RWPE2 (cell line): ENCODE measurements at places on chromosomes 7 and 10.

GRCh38 chr7:16034353-16034752, 347.9 kb upstream of the MEOX2 start:
- no peak for DNase-seq

DNA sequence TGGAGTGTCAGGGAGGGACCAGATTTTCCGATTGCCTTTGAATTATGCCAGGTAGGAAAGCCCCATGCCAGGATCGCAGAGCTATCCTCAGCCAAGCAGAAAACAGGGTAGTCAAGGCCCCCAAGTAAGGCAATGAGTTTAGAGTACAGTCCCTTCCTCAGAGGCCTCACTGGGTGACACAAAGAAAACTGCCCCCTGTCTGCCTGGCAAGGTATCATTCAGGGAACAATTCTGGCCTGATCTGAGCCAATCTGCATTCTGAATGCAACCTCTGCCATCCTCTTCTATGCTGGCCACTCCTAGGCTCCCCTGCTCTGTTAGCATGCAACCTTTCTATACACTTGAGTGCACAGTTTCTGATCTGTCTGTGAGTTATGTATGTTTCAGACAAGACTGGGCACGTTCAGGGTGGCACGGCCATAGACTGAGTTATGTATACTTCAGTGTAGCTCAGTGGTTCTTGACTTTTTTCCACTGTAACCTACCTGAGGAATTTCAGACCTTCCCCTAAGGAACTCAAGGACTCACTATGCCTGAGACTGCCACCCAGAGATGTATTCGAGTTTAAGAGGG, 336.8 kb downstream of the PLXNA4 start:
- no peak for DNase-seq

GRCh38 chr7:158999496-158999895, 143.1 kb downstream of the DYNC2I1 start:
- peak; percentile 33 for DNase-seq

- no peak for DNase-seq
Observed at GRCh38 chr10:50529660-50530059, 94.1 kb downstream of the SGMS1 start.

DNA sequence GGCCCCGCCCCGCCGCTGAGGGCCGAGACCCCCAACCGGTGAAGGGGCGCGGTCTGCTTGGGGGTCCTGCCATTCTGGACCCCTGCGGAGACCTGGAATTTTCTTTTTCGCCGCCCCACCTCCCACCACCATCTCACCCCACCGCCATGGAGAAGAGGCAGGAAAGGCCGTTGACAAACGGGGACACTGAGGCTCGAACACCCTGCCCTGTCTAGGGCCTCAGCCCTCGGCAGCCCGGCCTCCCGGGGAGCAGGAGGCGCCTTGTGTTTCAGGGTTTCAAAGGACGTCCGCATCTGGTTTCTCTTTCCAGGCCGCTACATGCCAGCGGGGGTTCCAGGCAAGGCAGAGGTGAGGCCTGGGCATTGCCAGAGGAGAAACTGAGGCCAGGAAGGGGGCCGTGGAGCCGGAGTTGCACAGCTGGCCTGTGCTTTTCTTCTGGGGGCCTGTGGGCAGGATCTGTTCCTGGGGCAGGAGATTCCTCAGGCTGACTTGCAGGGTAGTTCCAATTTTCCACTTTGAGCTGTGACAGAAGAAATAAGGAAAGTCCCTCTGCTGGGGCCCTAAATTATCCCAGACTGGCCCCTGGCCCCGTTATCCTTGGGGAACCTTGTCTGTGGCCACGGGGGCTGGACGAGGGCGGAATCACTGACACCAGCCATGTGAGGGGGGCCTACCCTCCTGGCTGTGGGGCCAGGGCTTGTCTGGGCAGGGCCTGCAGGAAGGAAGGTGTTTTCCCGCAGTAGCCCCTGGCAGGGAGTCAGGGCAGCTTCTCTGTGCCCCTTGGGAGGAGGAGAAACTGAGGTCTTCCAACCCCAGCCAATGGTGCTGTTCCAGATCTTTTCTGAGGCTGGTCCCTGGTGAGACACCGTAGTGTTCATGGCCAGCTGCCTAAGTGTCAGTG, 900 bp upstream of the MICALL2 start:
- no peak for DNase-seq

- no peak for DNase-seq
Observed at GRCh38 chr7:13742811-13743210, 246.7 kb downstream of the ETV1 start.
